T-helper 22 cell (primary cell): ENCODE measurements at places on chromosomes 16 and 17.

DNA sequence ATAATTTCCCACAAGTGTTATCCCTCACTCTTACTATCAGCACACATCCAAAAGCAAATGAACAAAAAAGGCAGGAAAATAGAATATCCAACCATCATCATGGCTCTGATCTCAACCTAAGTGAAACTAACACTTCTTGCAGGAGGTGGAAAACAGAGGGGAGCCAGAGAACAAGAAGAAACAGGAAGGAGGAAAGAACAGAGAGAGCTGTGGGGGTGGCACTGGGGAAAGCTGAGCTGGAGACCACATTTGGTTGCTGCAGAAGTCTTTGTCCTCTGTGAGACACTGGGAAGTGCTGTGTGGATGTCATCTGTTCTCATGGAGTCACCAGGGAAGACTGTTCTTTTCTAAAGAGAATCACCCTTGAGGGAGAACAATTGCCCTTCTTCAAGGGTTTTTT is 34.7 kb downstream of the GRB7 start:
- no peak for DNase-seq

DNA sequence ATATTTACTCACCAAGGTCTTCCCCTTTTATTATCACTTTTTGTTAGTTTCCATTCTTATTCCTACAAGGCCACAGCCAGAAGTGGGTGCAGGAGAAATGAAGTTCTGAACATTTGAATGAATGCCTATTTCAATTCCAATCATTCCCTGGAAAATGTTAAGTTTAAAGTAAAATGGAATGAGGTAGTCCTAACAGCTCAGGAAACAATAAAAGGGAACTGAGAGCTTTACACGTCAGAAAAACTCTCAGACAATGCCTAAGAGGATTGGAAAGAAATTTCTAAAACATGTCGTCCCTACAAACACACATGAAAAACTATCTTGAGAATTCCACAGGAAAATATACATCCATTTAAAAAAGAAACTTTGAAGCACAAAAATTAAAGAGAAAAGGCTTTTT is 238.8 kb downstream of the STX8 start:
- no peak for DNase-seq

GRCh38 chr16:68190081-68190480 is 45.8 kb downstream of the ESRP2 start:
- no peak for DNase-seq

DNA sequence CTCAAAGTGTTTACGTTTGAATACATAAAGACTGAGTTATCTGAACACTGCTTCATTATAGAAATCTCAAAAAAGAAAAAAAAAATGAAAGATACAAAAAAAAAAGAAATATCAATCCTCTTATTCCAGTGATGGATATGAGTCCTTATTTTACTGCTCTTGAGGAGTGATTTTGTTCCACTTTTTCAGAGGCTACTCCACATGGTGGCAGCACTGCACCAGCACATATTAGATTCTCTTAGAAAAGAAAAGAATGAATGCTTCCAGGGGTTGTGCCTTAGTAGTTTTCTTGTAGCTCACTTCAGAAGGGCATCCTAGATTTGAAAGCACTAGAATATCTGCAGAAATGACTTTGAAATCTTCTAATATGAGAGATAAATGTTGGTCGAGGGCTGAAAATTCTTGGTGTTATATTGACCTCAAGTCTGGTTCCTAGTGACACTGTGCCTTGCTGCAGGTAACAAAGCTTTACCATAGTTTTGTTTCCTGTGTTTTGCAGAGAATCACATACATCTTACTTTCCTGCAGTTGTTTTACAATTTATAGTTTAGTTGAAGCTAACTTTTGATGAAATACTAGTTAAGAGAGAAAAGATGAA is 25.9 kb downstream of the AP2B1 start:
- DNase-seq: no peak

GRCh38 chr17:39122991-39123390 is 28.4 kb downstream of the PLXDC1 start:
- DNase-seq: no peak

DNA sequence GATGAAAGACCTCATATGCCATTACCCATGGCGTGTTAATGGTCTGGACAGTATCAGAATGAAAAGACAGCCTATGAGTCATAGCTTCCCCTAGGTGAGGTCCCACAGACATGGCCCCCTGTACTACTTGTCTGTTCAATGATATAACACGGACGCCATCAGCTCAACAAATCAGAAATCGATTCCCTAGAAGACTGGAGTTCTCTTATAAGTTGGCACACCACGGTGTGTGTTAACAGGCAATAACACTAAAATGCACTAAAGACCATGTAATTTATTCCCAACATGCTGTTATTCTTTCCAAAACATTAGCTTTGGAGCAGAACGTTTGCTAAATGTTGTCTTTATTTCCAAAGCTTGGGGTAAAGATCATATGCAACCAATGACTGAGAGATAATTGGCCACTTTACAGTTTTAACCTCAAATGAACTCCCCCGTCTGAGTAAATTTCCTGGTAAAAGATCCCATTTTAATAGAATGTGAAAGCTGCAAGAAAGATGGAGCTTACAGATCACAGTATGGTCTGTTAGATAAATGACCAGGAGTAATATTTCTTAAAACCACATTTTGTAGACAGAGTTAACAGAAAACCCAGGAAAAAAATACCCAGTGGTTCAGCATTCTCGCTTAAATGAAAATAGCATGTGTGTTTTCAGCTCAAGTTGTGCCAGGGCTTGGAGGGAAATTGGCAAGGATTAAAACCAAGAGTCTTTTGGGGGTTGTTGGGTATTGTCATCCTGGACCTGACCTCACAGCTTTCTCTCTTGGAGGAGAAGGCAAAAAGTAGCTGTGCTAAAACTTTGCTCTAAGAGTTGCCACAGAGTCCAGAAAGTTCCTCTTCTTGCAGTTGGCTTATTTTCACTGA is 65.9 kb downstream of the PCTP start:
- DNase-seq: no peak

DNA sequence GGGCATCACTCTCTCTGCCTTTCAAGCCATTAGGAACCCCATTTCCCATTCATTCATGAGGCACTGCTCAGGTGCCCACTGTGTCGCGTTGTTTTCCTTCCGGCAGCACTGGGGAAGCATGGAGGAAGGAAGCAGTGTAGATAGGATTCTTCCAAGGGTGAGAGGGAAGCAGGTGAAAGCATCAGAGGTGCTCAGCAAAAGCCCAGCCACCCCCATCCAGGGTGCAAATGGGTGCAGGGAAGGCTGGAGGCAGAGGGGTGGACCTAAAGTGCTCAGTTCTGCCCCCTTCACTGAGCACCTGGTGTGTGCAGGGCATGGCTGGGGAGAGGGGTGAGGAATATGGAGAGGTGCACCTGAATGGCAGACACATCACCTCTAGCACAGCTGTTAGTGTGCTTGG is 3.4 kb upstream of the NXPH3 start:
- no peak for DNase-seq

GRCh38 chr16:85188822-85189672 is 76.8 kb upstream of the CIBAR2 start:
- DNase-seq: no peak

DNA sequence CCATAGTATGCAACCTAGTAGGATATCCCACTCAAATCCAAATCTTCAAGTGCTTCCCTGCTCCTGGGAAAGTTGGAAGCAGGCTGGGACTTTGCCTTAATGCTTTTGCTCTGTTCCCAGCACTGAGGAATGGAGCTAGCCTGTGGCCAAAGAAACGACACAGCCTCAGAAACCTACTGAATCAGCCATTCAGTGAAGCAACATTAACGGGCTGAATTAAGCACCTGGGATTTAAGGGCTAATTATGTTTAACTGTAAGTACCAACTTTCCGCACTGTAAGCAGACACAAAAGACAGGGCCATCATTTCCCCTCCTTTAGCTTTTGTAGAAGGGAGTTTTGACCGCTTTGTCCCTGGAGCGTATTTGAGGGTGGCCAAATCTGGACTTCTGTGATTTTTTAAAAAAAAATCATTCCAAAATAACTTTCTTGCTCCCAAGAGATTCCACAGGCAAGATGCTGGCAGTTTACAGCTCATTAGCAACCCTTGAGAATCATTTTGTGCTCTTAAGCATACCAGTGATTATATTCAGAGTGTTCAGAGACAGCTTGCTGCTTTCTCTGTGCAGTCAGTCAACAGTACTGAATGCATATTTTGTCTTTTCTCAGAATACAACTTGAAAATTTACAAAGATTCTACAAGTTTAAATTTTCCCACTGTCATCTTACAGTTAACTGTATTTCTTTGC is 17.6 kb upstream of the NOL11 start:
- DNase-seq: no peak

GRCh38 chr16:17591655-17592405 is 121.1 kb upstream of the XYLT1 start:
- DNase-seq: peak; percentile 21

- no peak for DNase-seq
Observed at GRCh38 chr17:66684261-66684660, 150.7 kb upstream of the CACNG5 start.

DNA sequence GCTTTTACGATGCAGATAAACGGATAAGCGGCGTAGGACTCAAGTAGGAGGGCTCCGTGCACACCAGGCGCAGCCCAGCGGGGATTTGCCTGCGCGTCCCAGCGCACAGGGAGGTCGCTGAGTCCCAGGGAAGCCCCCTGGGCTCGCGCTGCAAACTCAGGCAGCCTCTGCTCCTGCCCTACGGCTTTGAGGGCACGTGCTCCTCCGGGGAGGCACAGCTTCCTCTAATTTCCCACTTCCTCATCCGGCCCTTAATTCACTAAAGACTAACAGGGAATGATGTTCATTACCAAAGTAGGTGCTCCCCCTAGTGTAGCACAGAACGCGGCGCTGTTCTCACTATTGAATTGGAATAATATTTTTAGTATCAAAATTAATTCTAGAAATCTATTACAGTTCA is 825.4 kb downstream of the KCNJ18 start:
- DNase-seq: no peak

DNA sequence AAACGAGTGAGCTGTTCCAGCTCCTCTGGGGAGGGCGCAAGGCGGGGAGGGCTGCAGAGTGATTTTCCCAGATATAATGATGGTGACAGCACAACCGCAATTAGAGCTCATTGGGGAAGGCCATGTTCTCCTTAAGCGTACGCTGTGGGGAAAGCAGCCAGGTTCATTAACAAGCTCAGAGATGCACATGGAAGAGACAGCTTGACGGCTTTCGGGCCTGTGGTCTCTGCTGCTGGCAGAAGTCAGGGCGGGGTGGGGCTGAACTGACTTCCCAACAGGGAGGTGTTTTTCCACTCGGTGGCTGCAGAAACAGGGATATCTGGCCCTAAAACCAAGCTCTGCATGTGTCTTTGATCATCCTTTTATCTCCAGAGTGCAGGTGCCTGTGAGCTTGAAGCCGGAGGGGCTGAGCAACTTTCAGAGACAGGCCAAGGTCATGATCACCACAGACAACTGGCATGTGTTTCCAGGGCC is 24.0 kb upstream of the CACNG1 start:
- no peak for DNase-seq

GRCh38 chr16:53892155-53892554 is 188.2 kb downstream of the FTO start:
- DNase-seq: no peak

- DNase-seq: no peak
Observed at GRCh38 chr17:55632236-55632635, 90.4 kb downstream of the TMEM100 start.

- no peak for DNase-seq
Observed at GRCh38 chr17:18380471-18381157, 3.0 kb downstream of the EVPLL start.

- DNase-seq: no peak
Observed at GRCh38 chr17:72691586-72691985, 400.9 kb downstream of the SLC39A11 start.
